ENCODE measurements at places on chromosomes 12 and 14.

DNA sequence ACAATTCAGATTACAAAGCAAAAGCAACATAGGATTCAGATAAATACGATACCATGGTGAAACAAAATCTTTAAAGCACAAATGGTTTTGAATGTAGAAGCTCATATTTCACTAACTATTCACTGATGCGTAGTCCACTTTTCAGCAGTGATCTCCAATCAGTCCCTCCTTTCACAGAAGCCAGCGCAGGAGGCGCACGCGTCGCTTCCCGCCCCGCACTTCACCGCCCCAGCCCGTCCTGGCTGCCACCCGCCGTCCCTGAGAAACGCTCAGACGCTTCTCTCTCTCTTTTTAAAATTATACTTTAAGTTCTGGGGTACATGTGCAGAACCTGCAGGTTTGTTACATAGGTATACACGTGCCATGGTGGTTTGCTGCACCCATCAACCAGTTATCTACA is 19.8 kb upstream of the CHFR start:
- no peak for DNase-seq

GRCh38 chr12:108495054-108495453 is 20.0 kb upstream of the FICD start:
- DNase-seq = peak; percentile 23

DNA sequence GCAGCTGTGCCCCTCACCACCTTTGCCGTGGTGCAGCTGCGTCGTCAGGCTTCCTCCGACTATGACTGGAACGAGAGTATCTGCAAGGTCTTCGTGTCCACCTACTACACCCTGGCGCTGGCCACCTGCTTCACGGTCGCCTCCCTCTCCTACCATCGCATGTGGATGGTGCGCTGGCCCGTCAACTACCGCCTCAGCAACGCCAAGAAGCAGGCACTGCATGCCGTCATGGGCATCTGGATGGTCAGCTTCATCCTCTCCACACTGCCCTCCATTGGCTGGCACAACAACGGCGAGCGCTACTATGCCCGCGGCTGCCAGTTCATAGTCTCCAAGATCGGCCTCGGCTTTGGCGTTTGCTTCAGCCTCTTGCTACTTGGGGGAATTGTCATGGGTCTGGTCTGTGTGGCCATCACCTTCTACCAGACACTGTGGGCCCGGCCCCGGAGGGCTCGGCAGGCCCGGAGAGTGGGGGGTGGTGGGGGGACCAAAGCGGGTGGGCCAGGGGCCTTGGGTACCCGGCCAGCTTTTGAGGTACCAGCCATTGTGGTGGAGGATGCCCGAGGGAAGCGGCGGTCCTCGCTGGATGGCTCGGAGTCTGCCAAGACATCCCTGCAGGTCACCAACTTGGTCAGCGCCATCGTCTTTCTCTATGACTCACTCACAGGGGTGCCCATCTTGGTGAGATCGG is 2.6 kb downstream of the GPR162 start:
- no peak for DNase-seq

GRCh38 chr14:105093038-105093430 is 27.8 kb upstream of the GPR132 start:
- peak; percentile 82 for DNase-seq

DNA sequence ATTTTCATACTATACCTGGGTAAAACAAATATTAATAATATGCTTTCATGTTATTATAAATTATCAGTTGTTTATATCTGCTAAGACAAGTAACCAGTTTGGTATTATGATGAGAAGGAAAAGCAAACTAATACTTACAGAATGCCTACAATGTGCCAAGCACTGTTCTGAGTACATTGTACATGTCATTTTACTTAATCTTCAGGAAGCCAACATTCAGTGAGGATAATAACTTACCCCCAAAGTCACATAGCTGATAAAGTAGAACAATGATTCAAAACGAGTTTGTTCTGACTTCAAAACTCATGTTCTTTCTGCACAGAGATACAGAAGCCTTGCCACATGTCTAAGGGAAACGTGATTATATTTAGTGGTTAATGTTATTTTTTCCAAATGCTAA is 89.0 kb upstream of the DIO2 start:
- DNase-seq = no peak

- no peak for DNase-seq
Measured at GRCh38 chr12:22234561-22234960, 99.9 kb downstream of the ST8SIA1 start.

GRCh38 chr14:54786838-54787237 is 115.8 kb downstream of the GCH1 start:
- no peak for DNase-seq

DNA sequence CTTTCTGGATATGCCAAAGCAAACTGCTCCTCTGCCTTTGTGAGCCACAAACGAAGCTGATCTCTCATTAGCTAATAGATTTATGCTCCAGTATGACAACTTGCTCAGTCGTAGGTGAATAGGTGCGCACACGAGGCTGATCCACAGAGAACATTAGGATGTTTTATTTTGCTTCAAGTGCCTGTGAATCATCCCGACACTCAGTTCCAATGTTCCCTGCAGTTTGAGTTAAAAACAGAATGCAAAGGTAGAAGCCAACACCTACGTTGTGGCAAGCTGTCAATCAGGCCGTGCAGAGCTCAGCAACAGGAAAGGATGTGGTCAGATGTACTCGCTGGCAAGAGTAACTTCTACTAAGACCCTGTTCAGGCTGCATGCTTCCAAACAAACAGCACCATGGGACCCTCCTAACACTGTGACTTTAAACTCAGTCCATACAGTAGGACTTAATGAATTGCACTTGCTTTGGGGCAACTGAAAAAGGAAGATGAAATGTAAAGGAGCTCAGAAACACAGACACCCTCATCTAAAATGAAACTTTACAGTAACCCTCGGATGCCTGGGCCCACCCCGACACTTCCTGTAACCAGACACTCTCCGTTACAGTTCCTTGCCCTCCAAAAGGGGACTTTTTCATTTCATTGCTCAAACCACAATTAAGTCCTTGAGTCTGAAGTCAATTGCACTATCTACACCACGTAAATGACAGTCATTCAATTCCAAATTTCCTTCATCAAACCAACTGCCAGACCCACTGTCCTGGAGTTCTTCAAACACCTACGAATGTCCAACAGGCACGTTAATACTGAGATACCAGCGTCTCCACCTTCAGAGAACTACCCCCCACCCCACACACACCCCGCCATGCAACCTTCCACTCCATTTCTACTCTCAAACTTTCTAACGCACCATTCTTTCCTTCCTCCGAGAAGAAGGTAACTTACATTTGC is 1.6 kb downstream of the CCDC88C start:
- DNase-seq = peak; percentile 75

- DNase-seq = no peak
Measured at GRCh38 chr14:29627137-29627536, 300.5 kb downstream of the PRKD1 start.

GRCh38 chr14:38197784-38198335 is 9.8 kb upstream of the SSTR1 start:
- no peak for DNase-seq

GRCh38 chr14:65834812-65835211 is 422.3 kb downstream of the FUT8 start:
- no peak for DNase-seq

- no peak for DNase-seq
Measured at GRCh38 chr14:91409928-91410718, 7.5 kb downstream of the CCDC88C start.

DNA sequence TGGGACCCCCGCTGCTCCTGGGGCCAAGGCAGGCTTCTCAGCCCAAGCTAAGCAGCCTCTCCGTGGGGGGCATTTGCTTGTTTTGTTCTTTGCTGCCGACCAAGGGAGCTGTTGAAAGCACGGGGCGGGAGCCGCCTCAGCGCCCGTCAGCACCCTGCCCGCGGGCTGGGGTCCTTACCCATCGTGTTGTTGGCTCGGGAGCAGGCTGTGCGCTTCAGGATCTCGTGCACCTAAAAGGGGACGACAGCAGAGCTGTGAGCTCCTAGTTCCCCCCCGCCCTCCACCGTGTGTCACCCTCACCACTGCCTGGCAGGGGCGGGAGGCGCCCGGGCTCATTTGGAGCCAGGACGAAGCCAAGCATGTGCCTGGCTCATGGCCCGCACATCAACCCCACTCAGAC is 117.5 kb downstream of the ANO2 start:
- no peak for DNase-seq

DNA sequence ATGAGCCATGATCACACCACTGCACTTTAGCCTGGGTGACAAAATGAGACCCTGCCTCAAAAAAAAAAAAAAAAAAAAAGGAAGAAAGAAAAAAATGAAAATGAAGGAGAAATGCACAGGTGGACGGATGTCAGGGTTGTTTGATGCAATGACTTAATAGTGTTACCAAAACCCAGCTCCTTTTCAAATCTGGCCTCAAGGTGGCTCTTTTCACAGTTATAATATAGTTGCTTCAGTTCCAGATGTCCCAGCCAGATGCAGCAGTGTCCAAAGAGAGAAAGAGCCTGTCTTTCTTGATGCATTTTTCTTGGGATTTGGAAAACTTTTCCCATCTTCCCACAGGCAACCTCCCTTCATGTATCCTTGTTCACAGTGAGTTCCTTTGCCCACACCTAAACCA is 36.5 kb downstream of the KCNMB4 start:
- no peak for DNase-seq

DNA sequence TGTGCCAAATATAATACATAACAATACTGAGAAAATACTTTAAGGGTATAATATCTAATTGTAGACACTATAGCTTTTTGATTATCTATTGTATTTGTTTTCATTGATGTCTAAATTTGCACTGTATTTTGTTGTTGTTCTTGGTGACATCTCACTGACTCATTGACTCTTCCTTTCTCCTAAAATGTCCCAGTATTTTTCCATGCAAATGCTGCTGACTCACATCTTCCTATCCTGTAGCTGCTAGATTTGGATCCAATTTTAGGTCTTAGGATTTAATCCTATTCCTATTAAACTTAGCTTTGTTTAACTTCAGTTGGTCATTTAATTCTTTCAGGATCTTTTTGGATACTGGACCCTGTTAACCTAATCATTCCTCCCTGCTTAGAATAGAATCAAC is 148.5 kb downstream of the TMTC2 start:
- DNase-seq = no peak

DNA sequence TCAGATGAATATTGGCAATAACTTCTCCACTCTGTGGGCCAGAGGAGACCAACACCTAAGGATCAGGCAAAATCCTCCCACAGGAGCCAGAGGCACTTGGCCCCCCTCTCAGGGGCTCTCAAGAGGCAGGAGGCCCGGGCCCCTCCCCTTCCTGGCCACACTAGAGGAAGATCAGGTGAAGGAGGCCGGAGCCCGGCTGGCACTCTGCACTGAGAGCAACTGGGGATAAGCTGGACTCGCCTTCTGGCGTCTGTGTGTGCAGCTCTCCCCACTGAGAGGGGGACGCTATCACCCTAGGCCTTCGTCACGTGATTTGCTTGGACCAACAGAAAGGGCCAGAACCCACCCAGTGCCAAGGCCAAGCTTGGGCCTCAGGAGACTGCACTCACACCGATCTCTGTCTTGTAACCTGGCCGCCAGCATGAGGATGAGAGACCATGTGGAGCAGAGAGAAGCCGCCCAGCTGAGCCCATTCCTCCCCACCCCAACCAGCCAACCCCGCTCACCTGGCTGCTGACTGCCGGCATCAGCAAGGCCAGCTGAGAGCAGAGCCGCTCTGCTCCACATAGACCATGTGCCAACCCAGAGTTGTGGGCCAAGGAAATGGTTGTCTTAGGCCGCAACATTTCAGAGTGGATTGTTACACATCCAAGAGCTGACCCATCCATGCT is 64.0 kb downstream of the NOC4L start:
- DNase-seq = no peak

GRCh38 chr12:100189636-100190394 is 10.8 kb upstream of the ACTR6 start:
- no peak for DNase-seq

DNA sequence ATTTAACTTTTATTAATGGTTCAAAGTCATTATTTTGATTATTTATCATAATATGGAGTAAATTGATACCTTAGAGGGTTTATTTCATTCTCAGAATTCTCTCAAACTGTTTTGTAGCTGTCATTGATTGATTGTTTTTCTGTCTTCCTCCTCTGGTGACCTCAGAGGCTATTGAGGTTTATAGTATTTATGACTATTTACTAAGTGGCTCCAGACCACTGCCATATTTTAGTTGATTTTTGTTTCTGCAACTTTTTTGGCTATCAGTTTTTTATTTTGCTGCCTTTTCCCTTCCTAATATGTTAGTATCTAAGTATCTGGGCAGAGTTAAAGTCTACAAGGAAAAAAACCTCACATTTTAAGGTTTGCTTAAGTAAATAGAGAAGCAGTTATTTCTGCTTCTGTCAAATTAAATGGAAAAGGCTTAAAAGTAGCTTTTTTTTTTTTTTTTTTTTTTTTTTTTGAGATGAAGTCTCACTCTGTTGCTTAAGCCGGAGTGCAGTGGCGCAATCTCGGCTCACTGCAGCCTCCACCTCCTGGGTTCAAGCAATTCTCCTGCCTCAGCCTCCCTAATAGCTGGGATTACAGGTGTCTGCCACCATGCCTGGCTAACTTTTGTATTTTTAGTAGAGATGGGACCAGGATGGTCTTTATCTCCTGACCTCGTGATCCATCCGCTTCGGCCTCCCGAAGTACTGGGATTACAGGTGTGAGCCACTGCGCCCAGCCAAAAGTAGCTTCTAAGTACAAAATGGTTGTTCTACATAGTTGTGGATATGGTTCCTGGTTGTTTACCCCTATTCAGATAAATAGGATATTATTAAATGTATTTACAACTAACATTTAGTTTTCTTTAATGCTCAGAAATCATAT is 8.2 kb downstream of the MDM2 start:
- no peak for DNase-seq

- peak; percentile 80 for DNase-seq
Measured at GRCh38 chr12:75480469-75480949, at the start of gene GLIPR1. Gene GLIPR1, plus strand, starts transcription at chr12:75480755. Its CDS starts 126 bp downstream, at chr12:75480881.

DNA sequence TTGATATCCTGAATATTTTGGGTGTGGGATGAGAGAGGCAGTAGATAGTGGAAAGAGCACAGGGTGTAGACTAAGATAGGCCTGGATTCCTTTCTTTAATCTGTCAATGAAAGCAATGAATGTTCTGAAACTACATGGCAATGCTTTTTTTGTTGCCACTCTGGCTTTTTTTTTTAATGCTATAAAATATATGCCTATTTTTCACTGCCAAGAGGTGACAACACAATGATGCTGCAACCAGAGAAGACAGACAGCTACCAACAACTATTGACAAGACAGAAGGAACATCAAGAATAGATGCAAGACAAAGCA is 9.4 kb downstream of the ANG start:
- DNase-seq = no peak

DNA sequence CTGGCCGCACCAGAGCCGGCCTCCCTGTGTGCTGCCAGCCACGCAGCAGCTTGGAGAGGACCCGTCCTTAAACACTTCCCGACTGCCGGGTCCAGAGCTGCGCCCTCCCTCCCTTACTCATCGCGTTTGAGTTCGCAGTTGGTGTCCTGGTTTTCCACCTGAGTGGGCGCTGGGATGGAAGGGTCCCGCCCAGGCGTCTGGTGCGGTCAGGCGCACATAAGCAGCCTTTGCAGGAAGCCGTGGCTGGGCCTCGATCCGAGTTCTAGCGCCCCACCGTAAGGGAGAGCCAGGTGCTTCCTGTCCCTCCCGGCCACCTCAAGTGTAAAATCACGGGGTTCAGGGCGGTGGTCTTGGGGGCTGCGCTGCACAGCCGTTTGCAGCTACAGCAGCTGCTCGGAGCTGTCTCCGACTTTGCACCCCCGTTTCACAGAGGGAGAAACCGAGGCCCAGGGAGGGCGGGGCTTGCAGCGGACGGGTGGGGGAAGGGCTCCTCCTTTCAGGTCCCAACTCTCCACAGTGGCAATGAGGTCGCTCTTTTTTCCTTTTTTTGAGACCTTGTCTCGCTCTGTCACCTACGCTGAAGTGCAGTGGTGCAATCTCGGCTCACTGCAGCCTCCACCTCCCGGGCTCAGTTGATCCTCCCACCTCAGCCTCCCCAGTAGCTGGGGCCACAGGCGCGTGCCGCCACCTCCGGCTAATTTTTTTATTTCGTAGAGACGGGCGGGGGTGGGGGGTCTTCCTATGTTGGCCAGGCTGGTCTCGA is 51.3 kb downstream of the LRCOL1 start:
- peak; percentile 15 for DNase-seq
